ENCODE measurements at places on chromosomes 16 and 17.

DNA sequence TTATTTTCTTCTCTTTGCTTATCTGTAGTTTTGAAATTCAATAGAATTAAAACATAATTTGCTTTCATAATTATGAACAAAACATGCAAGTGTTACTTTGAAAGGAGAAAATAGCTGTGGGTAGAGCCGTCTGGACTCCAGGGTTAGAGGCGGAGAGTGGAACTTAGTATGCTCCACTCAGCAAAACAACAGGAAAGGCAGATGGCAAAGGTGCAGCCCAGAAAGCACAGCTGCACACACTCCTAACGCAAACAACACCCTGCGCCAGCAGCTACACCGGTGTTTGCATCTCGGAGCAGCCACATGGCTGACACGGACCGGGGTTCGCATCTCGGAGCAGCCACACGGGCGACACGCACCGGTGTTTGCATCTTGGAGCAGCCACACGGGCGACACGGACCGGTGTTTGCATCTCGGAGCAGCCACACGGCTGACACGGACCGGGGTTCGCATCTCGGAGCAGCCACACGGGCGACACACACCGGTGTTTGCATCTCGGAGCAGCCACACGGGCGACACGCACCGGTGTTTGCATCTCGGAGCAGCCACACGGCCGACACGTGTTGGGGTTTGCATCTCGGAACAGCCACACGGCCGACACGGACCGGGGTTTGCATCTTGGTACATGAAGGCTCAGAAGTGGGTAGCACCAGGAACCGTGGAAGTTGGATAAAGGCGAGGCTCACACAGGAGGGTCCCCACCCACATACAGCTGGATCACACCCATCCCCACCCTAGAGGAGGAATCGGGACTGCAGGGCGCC lies 12.2 kb upstream of the CAPN15 start:
- ATAC-seq, result no peak

DNA sequence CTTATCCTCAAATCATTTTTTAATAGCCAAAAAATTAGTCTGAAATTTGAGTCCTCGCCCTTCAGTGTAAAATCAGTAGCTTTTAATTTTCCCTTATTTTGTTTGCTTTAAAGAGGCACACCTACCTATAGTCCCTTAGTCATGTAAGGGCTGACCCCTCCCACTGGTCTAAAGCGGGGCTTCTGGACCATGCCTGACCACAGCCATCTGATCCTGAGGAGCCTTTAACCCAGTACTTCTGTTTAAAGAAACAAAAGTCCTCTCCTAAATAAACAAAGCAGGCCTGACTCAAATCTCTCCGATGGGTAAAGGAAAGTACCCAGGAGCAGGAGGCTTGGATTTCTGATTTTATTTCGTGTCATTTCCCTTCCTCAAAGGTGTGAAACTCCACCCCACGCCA lies 92.0 kb upstream of the CCL2 start:
- no peak for ATAC-seq

- no peak for ATAC-seq
These were observed 33.4 kb downstream of the PRMT7 start for GRCh38 chr16:68344252-68344651.

GRCh38 chr17:72467841-72468653 lies 347.2 kb downstream of the SOX9 start:
- no peak for ATAC-seq

- peak; percentile 95 for ATAC-seq
These were observed at the start of gene STARD3 for GRCh38 chr17:39636927-39637736. Gene STARD3 (plus strand): TSS chr17:39637144. CDS start chr17:39653532, 16,388 bp downstream.

- no peak for ATAC-seq
These were observed 176.7 kb downstream of the C16orf95 start for GRCh38 chr16:87140211-87141200.

GRCh38 chr16:4414187-4414917 lies 2.0 kb downstream of the CORO7 start:
- ATAC-seq, result no peak

DNA sequence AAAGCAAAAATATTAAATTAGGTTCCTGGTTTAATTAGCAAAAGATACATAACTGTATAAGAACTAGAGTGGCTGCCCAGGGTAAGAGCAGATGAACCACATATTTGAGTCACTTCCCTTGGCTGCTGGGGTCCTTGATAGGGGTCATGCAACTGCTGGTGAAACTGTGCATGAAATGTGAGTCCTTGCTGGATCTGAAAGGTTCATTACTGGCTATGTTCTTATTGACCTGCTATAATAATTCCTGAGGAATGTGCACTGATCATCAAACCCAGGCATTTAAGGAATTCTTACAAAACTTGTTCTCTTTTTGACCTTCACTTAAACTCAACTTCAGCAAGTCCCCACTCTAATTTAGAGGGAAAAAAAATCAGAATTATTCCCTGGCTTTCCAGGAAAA lies 183.4 kb downstream of the ZNF18 start:
- no peak for ATAC-seq

- ATAC-seq, result peak; percentile 70
These were observed at the start of gene FMNL1 for GRCh38 chr17:45221081-45222013. Gene FMNL1 (plus strand): TSS chr17:45221885. CDS start chr17:45222125, 240 bp downstream.

- ATAC-seq, result peak; percentile 83
These were observed 8.5 kb downstream of the HS3ST6 start for GRCh38 chr16:1909561-1910231.

GRCh38 chr17:49715717-49716279 lies 8.0 kb upstream of the SLC35B1 start:
- ATAC-seq, result peak; percentile 56

DNA sequence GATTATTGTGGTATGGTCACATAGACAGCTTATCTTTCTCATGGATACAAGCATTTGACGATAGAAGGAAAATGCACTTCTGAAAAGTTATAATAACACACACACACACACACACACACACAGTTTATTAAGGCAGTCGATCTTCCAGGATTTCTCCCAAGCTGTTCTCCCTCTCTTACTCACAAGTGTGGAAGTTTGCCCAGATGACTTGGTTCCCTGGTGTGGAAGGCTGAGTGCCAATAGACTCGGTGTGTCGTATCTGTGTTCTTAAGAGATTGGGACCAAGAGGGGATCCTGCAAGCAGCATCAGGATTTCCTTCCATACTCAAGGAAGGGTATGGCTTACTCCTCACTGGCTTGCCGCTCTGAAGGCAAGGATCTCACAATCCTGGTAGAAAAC lies 279.6 kb downstream of the HS3ST3B1 start:
- ATAC-seq, result no peak

DNA sequence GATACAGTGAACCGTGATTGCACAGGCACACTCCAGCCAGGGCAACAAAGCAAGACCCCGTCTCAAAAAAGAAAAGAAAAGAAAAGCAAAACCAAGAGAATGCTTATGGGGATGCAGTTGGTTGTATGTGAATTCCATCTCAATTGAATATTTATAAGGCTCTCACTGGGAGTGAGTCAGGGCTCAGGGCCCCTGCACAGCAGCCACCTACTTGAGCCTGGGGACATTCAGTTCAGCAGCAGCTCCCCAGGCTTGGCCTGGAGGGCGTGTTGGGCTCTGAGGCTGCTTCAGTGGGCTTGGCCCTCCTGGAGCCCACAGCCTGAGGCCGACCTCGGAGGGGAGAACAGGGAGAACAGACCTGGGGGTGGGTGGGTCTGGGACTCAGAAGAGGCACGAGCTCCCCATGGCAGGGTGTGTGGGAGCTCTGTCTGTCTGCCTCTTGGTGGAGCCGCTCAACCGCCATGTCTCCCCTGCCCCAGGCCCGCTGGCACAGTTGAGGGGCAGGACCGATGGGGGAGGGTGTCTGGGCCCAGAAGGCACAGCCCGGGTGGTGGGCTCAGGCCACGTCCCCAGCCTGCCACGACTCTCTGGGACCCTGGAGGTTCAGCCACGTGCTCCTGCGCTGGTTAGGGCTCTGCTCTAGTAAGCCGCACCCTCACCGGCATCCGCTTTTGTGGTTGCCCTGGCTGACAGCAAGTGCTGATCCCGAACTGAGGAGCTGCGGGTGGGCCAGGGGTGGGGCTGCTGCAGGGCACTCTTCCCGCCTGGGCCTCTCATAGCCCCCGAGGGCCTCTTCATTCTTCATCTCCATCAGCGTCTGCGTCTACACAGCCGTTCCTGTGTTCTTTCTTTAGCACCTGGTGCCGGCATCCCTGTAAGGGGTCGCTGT lies 24.8 kb downstream of the ZFPM1 start:
- ATAC-seq, result peak; percentile 58

DNA sequence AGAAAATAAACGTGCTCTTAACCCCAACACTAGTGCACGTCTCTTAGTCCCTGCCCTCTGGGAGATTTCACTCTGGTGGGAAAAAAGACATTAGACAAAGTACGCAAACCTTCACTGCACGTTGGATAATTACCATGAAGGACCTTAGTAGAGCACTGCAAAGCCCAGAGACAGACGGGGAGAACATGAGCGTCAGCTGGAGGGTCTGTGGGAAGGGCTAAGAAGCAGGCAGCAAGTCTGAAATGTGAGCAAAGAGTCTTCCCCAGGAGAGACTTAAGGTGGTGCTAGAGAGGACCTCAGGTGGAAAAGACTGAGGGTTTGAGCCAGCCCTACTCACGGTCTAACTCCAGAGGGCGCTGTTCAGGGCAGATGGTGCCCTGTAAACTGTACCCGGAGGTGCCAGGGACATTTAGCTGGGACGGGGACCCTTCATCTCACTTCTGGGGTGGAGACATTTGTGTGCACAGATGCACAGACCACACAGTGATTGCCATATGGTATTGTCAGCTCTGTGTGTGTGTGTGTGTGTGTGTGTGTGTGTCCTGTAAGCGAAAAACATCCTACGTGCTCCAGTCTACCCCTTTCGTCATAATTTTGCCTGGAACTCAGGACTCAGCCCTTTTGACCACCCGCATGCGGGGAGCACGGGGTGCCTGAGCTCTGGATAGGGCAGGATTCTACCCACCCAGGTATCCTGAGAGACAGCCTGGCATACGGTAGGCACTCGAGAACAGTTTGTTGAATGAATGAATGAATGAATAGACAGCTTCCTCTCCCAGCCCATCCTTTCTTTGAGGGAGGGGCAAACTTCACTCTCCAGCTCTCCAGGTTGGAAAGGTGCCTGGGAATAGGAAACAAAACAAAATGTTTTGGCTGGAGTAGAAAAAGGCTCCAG lies 10.1 kb upstream of the STAC2 start:
- no peak for ATAC-seq

DNA sequence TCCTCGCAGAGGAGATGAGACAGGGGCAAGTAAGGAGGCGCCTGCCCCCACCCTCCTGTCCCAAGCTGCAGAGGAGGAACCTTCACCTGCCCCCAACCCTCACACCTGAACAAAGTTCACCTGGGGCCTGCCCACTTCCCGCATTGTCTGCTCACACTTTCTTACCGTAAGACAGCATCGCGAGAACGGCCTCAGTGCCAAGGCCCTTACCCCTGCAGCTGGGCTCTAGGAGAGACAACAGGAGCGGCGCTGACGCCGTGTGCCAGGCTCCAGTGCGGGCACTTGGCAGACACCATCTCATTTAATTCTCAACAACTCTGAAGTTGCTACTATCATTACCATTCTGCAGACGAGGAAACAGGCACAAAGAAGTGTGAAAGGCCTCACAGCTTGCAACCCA lies 4.1 kb downstream of the NAT9 start:
- no peak for ATAC-seq

DNA sequence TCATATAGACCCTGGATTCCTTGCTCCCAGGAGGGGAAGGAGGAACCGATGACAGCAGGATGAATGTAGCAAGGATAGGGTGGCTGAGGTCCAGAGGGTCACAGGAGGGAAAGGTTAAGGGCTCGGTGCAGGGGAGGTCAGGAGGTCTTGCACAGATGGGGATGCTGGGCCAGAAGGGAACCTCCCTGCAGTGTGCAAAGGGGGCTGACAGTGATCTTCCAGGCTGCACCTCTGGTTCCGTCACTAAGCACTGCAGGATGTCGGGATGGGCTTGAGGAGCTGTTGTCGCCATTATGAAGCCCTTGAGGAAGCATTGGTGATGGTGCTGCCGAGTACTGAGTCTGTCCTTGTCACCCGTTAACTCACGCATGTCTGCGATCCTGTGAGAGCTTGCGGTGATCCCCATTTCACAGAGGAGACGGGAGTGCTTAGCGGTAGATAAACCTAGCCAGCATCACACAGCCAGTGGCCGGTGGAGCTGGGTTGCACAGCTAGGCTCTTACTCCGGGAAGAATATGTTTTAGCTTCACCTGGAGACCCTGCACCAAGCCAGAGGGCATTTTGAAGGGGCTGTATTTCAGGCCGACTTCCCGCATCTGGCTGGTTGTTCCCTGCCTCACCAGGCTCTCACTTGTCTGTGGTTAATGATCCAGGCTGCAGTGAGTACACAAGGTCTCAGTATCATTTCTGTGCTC lies 120.4 kb downstream of the SNX29 start:
- ATAC-seq, result no peak

- peak; percentile 65 for ATAC-seq
These were observed 12.7 kb downstream of the CNEP1R1 start for GRCh38 chr16:50037662-50038220.

- no peak for ATAC-seq
These were observed 14.7 kb upstream of the XYLT2 start for GRCh38 chr17:50331085-50331791.

DNA sequence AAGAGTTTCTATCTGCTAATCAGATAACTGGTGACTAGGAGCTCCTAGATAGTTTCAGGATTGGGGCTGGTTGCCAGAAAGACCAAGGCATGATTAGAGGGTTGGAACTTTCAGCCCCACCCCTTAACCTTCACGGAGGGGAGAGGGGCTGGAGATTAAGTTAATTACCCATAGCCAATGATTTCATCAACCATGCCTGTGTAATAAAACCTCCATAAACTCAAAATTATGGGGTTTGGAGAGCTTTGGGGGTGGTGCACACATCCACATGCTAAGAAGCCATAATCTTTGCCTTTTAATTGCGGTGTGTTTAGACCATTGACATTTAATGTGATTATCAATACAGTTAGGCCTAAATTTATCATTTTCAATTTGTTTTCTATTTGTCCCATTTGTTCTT lies 161.7 kb downstream of the CDK5R1 start:
- no peak for ATAC-seq

DNA sequence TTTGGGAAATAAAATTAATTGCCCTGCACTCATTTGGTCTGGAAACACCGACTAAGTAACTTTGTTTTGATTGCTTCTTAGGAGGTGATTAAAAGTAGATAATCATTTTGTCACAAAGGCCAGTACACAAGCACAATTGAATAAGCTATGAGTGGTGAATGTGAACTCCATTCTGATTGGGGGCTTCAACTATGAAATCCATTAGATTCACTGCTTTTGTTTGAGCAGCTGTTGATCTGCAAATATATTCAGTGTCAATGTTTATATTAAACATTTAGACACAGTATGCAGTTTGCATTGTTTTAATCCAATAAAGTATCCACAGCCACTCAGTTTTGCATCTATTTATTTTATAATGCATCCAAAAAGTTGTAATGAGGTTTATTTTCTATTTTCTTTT lies 817.5 kb downstream of the CDH11 start:
- no peak for ATAC-seq

- ATAC-seq, result peak; percentile 84
These were observed 24.1 kb downstream of the BAHCC1 start for GRCh38 chr17:81419319-81419885.

All from motor neuron (in vitro differentiated cells).